CD4-positive, alpha-beta T cell (primary cell): ENCODE measurements at places on chromosomes 5 and 9. TPM values are rescaled to one million over a fixed set of nuclear protein-coding genes. Genes with fewer than 3 reads are reported as not detected.

DNA sequence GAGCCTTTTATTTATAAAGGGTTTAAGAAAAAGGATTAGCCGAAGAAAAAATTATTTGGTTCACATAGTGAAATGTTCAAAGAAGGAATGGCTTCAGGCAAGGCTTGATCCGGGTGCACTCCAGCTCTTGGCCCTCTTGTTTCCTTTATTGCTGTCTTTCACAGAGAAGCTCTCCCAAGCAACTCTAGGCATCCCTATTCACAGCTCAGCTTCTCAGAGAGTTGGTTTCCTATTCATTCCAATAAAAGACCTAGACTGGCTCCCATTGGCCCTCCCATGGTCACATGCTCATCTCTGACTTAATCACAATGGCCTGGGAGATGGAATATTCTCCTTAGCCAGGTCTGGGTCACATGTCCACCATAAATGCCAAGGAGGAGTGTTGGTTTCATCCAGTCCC is 9.4 kb upstream of the FGFR4 start:
- DNase-seq = no peak

GRCh38 chr5:33894566-33894965 is 2.8 kb upstream of the ADAMTS12 start:
- DNase-seq = no peak

DNA sequence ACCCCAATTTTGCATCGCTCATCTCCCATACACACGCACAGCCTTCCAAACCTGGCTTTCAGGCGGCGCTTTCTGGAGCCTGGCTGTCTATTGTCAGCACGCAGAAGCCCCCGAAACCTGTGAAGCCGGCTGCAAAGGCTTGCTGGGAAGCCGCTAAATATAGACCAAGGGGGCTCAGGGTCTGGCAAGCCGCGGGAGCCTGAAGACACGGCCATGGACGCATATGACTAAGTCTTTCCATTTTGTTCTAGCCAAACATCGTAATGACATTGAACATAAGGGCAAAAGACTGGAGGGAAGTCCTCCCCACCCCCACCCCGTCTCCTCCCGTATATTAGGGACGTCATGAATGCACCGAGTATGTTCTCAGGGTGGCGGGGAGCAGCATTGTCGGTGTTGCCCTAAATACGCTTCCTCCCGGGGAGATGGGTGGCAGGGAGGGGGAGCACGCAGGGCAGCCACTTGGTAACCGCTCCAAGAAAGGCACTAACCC is 1.1 kb downstream of the CTNND2 start:
- no peak for DNase-seq

DNA sequence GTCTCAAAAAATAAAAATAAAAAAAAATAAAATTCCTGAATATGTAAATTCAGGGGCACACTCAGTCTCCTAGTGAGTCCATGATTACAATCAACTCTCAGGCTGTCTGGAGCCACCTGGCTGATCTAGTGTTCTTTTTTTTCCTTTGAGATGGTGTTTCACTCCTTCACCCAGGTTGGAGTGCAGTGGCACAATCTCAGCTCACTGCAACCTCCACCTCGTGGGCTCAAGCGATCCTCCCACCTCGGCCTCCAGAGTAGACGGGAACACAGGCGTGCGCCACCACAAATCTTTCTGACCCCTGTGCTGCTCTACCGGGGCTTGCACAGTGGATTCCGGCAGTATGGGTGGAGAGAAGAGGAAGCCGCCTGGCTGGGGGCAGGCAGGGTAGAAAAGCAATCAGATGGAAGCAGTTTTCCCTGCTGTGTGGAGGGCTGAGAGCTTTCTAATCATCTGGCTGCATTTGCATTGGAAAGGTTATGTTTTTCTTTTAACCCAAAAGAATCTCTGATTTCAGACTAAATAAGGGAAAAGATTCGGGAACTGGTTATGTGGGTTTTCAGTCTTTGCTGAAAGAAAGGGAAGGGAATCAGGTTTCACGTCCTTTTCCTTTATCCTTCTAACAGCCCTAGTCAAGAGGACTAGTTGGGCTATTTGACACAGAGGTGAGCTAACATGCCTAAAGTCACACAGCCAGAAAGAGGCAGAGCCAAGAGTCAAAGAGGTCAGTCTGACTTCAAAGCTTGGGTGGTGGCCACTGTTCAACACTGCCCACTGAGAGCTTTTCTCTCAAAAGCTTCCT is 26.3 kb upstream of the CORO2A start:
- DNase-seq = no peak

SPINK7 gene
- not detected for total RNA-seq

MYO10 gene
- not detected for total RNA-seq
